ENCODE measurements at places on chromosomes 1 and 21.

DNA sequence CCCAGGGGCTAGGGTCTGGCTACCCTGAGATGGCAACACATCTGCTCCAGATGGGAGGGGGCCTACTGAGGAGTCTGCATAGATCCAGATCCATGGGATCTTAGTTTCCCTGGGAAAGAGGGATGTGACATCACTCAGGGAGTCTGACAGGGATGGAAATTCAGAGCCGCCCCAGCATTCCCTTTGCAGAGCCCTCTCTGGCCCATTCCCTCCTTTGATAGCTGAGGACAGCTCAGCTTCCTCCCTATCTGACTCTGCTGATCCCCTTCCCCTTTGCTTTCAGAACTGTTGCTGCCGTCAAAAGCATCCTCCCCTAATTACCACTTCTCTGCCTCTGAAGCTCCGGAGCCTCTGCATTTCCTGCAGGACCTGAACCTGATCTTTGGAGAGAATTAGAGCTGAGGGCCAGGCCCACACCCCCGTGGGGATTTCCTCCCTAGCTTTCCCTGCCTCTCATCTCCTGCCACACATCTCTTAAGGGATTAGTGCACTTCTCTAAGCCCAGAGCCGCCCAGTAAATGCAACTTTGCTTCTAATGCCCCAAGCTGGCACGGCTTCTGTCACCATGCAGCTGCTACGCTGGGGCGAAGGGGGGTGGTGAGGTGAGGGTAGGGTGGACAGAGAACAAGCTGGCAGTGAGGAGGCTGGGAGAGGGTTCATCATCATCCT is 9.5 kb upstream of the ASCL5 start:
- DNase-seq = no peak

DNA sequence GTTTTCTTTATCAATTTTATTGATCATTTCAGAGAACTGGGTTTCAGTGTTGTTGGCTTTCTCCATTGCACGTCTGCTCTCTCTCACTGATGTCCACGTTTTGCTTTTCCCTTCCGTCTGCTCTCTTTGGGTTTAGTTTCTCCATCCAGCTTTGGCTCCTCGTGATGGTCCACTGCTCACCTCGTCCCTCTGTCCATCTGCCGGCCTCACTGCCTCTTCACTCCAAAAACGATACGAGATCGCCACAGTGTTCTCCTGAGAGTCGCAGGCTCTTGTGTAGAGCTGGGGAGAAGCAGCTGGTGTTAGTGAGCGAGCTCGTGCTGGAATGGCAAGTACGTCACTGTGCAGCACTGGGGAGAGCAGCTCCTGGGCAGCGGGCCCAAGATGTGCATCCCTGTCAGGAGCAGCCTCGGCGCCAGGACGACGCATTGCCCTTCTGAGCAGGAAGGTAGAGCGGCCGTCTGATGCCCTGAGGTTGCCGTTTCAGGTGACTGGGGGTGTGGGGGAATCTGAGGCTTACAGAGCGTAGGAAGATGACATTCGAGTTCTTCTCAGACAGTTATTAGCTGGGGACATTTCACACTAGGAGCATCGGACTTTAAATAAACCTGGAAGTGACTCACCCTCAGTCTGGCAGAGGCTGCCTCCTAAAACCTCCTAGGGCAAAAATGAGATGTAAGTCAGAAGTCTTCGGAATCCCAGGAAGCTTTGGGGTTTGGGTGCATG is 31.4 kb upstream of the PCBP3 start:
- no peak for DNase-seq

DNA sequence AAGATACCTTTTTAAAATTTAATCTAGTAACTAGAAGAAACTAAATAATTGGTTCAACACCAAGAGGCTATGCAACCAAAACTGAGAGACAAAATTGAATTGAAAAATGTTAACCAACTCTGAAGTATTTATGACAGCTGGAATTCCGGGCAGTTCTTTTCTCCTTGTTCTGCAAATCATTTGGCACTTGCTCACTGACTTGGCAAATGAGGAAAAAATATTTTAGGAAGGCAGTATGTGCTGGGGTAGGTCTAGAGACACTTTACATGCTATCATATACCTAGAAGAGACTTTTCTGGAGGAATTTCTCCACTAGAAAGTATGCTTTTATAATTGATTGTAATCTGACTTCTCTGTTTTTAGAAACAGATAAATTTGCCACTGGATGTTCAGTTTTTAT is 22.1 kb upstream of the SH3D21 start:
- no peak for DNase-seq

DNA sequence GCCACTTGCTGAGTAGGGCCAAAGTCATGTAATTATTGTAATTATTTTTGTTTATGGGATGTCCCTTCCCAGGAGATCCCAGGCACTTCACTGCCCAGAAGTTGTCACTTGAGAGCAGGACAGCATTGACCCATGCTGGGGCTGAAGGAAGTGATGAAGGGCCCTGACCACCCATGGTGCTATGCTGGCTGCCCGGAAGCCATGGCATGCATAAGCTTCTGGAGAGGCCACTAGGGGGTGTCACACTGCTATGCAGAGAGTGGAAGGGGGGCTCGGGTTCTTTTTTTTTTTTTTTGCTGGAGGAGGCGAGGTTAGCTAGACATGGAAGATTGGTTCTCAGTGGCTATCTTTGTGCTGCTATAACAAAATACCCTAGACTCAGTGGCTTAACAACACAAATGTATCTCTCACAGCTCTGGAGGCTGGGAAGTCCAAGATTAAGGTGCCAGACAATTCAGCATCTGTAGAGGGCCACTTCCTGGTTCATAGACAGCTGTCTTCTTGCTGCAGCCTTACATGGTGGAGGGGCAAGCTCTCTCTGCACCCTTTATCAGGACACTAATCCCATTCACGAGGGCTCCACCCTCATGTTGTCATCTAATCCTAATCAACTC is 84.9 kb downstream of the CNIH3 start:
- peak; percentile 8 for DNase-seq

DNA sequence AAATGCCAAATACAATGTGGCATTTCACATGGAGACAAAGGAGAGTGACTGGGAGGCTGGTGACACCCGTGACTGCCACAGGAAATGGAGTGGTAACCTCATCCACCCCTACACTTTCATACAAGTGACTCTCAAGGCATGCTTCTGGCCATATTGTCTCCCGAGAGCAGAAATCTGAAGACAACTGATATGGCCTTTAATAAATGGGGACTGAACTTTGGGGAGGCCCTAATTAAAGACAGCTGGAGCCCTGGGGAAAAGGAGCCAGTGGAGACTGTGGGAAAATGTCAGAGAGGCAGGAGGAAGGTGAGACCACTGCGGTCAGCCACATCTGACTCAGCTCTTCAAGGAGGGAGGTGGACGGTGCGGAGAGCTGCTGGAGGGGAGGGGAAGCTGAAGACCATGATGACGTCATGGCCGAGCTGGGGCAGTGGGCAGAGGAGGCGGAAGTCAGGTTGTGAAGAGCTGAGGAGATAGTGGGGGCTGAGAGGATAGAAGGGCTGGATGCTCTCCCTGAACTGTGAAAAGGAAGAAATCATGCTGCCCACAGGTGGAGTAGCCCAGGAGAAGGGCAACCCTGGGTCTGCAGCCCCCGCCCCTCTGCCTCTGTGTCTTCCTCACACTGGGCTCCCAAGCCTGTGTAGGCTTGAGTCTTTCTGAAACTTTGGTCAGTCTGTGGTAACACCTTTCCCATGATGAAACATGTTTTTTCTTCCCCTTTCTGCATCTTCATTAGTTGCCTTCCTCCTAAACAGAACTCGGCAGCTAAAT is 14.0 kb upstream of the NCF2 start:
- no peak for DNase-seq

DNA sequence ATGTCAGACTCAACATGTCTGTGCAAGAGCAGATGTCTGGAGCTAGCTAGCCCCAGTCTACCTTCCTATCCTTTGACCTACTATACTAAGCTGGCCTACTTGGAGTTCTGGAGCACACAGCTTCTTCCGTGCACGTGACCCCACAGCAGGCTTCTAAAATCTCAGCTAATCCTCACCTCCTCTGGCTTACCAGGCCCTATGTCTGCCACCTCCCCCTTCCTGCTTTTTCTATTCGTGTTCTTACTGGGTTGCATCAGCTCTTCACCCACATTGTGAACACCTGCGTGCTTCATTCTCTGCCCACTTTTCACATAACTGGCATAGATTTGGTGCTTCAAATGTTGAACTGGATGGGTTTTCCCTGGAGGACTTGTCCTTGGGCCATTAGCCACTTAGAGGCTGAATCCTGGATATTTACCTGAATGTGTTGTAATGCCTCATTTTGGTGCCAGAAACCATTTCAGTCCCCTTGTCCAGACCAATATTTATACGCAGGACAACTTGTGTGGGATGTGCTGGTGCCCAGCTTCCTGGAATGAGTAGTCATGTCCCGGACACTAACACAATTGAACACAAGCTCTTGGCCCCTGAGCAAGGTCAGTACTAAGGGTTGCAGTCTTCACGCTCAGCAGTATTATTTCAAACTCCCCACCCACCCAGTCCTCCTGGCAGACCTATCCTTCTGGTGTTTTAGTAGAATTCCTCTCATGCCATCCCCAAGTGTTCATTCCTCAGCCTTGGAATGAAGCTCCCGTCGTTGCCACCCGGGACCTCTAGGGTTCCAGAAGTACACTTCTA is 24.0 kb downstream of the TENT5C start:
- DNase-seq = no peak

DNA sequence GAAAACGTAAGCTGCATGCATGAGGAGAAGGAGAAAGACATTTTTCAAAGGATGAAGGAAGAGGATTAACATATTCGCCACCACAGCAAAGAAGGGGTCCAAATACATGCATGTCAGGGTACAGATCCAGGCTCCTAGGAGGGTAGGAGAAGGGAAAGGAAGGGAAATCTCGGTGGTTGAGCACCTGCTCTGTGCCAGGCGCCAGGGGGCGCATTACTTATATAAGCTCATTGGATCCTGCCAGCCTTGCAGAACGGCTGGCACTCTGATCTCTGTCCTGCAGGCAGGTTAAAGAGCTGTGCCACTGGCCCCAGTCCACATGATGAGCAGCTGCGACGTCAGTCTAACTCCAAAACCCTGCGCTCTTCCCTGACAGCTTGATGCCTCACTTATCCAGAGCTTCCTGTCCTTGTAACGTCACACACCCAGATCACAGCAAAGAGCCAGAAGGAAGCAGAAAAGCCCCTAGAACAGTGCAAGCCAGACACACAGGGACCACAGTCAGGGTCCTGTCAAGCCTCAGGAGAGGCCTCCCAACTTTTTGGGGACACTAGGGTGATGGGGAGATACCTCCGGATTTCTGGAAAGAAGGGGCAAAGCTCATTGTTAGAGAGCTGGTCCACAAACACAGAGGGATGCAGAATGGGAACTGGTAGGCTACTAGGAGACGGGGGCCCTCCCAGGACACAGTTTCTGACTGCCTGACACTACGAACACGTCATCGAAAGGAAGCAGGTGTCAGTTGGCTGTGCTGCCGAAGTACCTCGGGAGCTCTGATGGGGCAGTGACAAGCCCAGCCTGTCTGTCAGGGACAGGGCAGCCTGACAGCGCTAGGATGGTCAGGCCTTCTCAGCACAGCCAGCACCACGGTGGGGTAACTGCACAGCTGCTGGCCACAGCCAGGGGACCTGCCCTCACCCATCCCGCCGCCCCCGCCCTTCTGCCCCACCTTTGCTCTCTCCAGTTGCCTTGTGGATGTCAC is 99.1 kb downstream of the BEND5 start:
- peak; percentile 54 for DNase-seq

- DNase-seq = no peak
Measured at GRCh38 chr1:151158326-151158725, 1.9 kb downstream of the TNFAIP8L2 start.

DNA sequence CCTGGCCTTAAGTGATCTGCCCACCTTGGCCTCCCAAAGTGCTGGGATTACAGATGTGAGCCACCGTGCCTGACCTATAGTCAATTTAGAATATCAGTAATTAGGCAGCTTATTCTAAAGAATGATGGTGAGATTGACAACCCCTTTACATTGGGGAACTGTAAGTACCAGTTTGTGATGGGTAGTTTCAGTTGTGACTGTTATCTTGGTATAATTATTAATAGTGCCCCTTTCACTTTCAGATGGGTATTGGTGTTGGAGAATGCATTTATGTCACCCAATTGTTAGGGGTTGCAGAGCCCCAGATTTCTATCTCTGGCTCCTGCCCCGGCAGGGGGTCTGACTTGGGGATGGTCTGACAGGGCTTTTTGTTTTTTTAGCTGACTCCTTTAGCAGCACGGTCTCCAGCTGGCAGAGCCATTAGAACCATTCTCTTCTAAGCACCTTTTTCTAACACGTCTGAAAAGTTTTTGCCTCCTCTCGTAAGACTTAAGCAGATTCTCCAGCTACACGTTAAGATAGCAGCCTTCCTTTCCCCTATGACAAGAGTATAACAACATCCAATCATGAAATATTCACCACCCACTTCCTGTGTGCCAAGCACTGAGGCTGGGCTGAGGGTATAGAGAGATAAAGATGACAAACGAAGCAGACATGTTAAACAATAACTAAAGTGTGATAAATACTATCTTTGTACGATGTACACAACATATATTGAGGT is 157.8 kb downstream of the SDCCAG8 start:
- DNase-seq = no peak

GRCh38 chr1:50454911-50455310 is 31.7 kb upstream of the DMRTA2 start:
- no peak for DNase-seq

GRCh38 chr1:10679496-10680220 is 116.8 kb downstream of the CASZ1 start:
- peak; percentile 82 for DNase-seq

GRCh38 chr1:107691540-107691939 is 273.4 kb downstream of the VAV3 start:
- DNase-seq = no peak

GRCh38 chr1:26328597-26328996 is 10.8 kb downstream of the CD52 start:
- no peak for DNase-seq

- no peak for DNase-seq
Measured at GRCh38 chr1:170424346-170424745, 107.6 kb upstream of the GORAB start.

- DNase-seq = no peak
Measured at GRCh38 chr1:33177996-33178540, 3.8 kb downstream of the TRIM62 start.

DNA sequence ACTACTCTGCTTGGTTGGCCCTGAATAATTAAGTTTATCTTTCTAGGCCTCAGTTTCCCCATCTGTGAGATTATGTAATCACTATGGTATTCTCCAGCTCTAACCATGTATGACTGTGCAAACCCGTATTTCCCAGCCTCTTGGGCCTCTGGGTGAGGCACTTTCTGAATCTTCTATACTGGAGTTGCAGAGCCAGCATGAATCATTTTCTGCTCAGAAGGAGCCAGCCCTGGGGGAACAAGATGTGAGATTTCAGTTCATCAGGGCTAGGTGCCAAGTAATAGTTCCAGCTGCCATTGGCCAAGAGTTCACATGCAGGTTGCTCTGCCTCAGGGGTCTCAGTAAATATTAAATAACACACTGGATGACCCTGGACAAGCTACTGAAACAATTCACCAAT is 47.7 kb upstream of the USP24 start:
- no peak for DNase-seq

GRCh38 chr21:32112195-32112594 is 166.7 kb downstream of the MIS18A start:
- DNase-seq = no peak
